ENCODE measurements at places on chromosomes 1 and 21.
A peak's percentile ranks its signal among the peaks of the same experiment; 100 is the strongest.

GRCh38 chr1:165891111-165891860, 63.9 kb downstream of the UCK2 start:
- no peak for DNase-seq

DNA sequence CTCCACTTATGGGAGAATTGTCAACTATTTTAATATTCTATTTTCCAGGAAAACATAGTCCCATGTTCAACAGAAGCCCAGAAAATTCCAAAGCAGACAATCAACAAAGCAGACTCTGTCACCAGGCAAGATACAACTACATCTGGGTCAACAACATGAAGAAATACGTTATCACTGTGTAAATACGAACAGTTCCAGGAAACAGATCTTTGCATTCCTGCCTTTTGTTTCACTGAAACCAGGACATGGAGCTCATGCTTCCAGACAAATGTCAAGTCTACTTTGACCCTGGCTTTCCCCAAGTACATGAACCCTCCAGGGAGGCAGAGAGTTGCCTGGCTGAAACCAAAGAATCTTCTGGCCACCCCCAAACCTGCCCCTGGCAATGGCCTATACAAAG, 106.7 kb downstream of the SETD4 start:
- DNase-seq: no peak

GRCh38 chr1:186564582-186564981, 103.7 kb upstream of the PDC start:
- DNase-seq: no peak

DNA sequence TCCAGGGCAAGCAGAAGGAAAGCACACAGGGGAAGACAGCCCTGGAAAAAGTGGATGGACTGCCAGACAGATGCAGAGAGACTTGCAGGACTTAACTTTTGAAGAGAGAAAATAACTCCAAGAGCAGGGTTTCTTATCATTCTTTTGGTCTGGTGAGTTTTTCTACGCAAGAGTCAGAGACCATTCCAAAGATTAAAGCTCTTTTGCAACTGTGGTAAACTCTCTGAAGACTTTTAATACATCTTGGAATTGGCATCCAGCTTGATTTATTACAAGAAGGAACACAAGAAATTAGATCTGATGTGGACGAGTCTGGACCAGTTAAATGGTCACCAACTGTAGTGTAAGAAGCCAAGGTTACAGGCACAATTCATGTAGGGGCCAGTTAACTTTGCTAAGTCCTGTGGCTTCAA, 153.4 kb downstream of the SIPA1L2 start:
- no peak for DNase-seq

- peak; percentile 54 for DNase-seq
These were observed 68.6 kb downstream of the SYDE2 start for GRCh38 chr1:85132078-85132720.

DNA sequence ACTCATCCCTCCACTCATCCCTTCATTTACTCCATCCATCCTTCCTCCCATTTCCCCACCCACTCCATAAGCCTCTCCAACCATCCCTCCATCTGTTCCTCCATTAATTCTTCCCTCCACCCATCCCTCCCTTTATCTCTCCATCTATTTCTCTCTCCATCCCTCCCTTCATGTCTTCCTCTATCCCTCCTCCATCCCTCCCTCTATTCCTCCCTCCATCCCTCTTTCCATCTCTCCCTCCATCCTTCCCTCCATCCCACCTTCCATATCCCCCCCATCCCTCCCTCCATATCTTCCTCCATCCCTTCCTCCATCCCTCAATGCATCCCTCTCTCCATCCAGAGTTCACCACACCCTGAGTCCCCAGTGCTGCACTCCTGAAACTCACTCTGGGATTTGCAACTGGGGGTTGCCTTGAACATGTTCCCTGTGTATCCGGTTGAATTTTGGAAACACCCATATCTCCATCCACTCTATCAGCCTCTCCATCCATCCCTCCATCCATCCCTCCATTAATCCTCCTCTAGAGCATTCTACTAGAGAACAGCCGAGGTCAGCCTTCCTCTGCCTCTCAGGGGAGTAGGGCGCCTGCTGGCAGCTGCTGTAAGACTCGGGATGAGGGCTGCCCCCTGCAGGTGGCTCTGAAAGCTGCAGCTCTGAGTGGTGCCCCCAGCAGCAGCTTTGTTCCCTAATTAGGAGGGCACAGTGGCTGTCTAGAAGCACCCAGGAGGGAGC, 39.4 kb downstream of the ABCG1 start:
- DNase-seq: peak; percentile 86

- DNase-seq: no peak
These were observed 43.3 kb downstream of the PAX7 start for GRCh38 chr1:18673976-18674375.

- DNase-seq: no peak
These were observed 476.6 kb downstream of the SETD4 start for GRCh38 chr21:35583566-35584216.

Measured in inflammatory macrophage (primary cell).